ENCODE measurements at places on chromosomes 7 and 10.

DNA sequence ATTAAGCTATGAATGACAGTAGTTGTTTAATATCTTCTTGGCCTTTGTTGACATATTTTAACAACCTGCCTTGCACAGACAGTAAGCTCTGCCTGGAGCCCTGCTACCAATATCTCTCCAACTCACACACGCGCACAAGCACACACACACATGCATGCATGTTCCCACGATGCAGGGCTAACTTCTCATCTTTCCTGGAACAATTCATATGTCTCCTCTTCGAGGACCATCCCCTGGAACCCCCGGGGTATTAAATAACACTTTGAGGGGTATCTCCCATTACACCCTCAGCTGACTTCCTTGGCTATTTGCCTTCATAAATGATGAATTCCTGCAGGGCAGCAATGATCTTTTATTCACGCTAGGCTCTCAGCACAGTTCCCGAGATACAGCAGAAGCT lies 258.0 kb downstream of the TRIL start:
- no peak for DNase-seq

GRCh38 chr10:96096958-96097357 lies 33.1 kb upstream of the ZNF518A start:
- DNase-seq: no peak

- DNase-seq: no peak
These were observed 126.7 kb upstream of the WNT16 start for GRCh38 chr7:121202125-121202524.

- DNase-seq: no peak
These were observed 30.5 kb upstream of the MNX1 start for GRCh38 chr7:157041004-157041403.

DNA sequence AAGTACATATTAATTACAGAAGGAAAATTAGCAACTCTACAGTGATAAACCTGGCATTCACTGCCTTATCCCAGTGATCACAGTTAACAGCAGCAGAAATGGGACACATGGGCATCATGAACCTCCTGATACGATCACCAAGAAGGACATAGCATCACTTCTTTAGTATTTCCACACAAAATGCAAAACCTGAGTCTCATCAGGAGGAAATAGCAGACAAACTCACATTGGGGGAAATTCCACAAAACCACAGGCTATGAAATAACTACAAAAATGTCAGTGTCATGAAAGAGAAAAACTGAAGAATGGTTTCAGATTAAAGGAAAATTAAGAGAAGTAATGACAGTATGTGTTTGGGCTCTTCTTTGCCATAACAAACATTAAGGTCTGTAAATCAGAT lies 12.0 kb upstream of the PURB start:
- DNase-seq: no peak

Measured in GM10248 (cell line).